NCI-H526 treated with DMSO at 0.1 percent for 48 hours (cell line): ENCODE measurements at places on chromosomes 16 and 17.
A peak's percentile ranks its signal among the peaks of the same experiment; 100 is the strongest.

DNA sequence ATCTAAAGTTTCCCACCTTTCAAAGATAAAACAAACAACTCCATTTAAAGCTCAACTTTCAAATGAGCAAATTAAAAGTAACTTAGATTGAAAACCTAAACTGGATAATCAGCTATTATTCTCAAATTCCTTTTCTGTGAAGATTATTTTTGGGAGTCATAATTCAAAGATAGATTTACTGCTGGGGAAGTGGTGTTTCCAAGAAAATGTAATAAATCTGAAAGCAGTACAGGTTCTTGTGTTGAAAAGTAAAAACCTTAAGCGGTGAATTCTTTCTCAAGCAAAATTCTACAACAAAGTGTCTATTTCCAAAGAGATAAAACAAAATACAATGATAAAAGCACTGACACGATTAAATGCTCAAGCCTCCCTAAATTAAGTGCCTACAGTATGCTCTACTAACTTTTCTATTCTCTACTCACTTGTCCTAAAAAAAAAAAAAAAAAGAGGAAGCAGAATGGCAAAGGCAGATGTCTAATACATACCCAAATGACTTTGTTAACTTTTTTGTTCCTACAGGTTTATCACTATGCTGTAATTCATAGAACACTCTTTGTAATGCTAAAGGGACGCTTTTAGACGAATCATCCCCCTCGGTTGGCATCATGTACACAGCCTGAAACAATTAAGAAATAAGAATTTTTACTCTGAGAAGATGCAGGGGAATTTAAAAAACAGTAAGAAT lies 34.5 kb downstream of the LITAFD start:
- no peak for DNase-seq

DNA sequence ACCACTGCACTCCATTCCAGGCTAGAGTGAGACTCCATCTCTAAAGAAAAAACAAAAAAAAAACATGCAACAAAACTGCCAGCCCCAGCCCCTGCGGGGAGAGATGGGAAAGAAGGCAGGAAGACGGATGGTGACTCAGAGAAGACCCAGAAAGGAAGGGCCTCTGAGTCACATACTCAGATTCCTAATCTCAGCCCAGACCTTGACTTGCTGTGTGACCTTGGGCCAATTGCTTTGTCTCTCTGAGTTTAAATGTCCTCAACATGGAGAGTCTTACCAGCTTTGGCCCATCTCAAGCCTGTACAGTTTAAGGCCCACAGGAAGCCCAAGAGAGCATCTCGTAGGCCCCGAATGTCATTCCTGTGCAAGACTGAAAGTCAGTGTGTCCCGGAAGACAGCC lies 86.5 kb upstream of the LHX1 start:
- DNase-seq: no peak

GRCh38 chr17:57464191-57464864 lies 208.0 kb downstream of the MSI2 start:
- DNase-seq: no peak

DNA sequence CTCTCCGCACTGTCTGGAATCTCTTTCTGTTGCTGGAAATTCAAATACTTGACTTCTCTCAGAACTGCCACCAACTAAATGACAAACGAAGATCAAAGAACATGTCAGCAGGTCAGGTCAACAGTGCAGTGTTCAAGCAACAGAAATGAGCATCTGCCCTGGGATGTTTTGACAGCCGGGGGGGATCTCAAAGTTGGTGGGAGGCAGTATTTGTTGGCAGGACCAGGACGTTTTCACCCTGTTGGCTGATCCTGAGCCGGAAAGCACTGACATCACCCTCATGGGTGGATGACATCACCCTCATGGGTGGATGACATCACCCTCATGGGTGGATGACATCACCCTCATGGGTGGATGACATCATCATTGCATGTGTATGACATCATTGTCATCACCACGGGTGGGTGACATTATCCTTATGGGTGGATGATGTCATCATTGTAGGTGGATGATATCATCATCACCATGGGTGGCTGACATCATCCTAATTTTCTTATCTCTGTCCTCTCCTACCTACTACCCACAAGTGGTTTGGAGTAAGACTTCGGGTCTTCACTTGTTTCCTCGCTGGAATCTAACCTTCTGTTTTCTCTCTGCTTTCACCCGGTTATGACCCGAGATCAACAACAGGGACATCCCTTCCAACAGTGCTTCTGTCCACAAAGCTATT lies 18.9 kb downstream of the DNAH17 start:
- no peak for DNase-seq

- no peak for DNase-seq
Observed at GRCh38 chr17:63292421-63292820, 153.7 kb downstream of the CYB561 start.

DNA sequence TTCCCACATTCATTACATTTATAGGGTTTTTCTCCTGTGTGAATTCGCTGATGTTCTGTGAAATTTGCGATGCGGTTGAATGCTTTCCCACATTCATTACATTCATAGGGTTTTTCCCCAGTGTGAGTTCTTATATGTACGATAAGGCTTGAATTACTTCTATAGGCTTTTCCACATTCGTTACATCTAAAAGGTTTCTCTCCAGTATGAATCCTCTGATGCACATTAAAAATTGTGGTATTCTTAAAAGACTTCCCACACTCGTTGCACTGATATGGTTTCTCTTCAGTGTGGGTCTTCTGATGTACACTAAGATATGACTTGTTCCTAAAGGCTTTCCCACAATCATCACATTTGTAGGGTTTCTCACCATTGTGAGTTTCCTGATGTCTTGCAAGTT lies 30.4 kb downstream of the ZNF624 start:
- no peak for DNase-seq

GRCh38 chr17:21530311-21530710 lies 154.2 kb downstream of the KCNJ12 start:
- DNase-seq: no peak

- DNase-seq: no peak
Observed at GRCh38 chr16:83004868-83005652, 378.3 kb downstream of the CDH13 start.

- DNase-seq: no peak
Observed at GRCh38 chr17:16923097-16923903, 48.6 kb downstream of the TNFRSF13B start.

- DNase-seq: no peak
Observed at GRCh38 chr16:31505483-31505882, 2.7 kb downstream of the RUSF1 start.

DNA sequence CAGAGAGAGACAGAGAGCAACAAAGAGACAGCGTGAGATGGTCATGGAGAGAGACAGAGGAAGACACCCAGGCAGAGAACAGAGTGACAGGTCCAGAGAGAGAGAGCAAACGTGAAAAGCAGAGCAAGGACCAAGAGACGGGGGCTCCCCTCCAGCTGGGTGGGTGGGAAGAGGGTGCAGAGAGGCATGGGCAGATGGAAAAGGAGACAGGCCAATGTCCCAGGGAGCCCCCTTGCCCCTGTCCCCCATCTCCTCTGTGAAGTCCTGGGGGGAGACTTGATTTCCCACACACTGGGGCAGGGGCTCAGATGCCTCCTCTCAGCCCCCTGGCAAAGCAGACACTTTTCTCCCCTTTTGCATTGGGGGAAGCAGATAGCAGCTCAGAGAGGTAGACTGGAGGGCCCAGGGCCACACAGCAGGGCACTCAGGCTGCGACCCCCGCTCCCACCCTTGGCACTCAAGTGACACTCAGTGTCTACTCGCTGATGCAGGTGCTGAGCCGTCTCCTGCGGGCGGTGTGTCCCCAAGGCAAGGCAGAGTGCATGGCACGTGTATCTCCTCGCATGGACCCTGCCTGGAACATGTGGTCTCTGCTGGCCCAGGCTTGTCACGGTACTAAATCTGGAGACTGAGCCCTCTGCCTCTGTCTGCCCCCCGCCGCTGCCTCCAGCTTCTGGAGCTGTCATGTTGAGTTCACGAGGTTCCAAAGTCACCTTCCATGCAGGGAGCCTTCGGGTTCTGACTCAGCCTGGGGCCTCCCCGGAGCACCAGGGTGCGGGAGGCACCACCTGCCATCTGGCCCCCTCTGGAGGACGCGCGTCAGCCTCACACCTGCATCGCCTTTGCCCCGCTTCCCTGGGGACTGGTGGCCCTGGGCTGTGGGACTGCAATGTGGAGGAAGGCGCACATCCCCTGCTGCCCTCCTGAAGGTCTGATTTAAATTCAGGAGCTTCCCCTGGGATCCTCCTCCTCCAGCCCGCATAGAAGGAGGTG lies 215.9 kb upstream of the GSE1 start:
- peak; percentile 10 for DNase-seq

- no peak for DNase-seq
Observed at GRCh38 chr17:9003355-9004131, 17.8 kb upstream of the NTN1 start.

DNA sequence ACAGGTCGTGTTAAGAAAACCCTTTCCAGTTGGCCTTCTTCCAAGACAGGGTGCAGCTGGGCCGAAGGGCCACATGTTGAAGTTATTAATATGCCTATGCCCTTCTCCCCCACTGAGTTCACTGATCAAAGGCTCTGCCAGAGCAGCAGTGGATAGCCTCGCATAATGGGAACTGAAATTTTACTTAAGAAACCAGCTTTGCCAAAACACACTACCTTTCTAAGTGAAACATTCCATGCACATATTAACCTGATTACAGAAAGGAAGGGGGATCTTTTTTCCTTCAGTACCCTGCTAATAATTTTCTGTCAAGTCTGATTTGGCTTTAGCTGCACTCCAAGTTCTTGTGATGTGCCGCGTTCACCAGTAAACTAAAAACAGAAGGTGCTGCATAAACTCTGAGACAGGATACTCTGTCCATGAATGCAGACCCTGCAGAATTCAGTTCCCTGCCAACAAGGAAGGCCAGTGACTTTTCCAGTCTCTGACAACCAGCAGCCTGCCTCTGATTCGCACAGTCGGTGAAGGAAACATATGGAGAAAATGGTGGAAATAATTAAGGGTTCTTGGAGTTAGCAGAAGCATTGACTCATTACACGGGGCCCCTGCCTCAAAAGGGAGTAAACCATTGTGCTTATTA lies 283.8 kb downstream of the ZFHX3 start:
- no peak for DNase-seq

DNA sequence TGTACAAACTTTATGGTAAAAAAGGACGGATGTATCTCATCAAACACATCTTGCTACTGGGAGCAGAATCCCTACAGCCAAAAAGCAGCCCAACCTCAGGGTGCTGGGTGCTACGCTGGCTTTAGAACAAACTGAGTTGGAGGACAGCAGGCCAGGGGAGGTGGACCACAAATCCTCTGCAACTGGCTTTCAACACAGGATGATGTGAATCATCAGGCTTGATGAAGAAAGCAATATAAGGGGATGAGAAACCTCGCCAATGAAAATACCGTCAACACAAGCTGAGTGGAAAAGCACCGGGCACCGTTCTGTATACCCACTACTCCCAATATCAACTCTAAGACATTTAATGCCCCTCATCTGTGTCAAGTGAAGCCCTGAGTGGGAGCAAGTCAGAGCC lies 14.3 kb downstream of the HBQ1 start:
- no peak for DNase-seq

DNA sequence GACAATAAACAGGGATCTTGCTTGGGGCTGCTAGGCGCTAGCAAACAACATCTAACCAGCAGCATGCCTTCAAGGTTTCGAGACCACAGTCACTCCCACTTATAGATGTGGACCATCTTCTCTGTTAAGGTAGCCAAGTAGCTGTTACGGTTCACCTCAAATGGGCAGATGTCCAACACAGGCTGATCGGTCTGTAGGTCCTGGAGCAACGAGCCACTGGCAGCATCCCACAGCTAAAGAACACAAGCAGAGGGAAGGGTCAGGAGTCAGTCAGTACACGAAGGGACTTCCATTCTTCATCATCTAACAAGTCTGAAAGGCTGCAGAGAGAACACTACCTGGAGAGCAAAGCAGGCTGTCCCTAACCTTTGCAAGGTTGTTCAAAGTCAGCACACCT lies 16.9 kb upstream of the GLG1 start:
- no peak for DNase-seq

GRCh38 chr16:70648606-70649005 lies 2.2 kb downstream of the IL34 start:
- DNase-seq: no peak

DNA sequence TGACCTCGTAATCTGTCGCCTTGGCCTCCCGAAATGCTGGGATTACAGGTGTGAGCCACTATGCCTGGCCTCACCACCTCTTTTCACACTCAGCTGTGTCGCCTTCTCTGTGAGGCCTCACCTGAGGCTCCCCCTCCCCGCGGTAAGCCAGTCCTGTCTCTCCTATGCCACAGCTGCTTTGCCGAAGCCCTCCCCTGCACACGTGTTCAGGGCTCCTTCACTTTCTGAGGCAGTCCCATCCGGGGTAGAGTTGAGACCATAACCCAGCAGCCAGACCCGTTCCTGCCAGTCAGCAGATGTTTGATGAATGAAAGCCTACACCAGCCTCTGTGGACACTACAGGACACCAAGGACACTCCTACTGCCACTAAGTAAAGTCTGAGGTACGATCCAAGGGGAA lies 10.6 kb downstream of the USP7 start:
- no peak for DNase-seq

GRCh38 chr16:8630255-8630953 lies 8.9 kb downstream of the METTL22 start:
- no peak for DNase-seq

DNA sequence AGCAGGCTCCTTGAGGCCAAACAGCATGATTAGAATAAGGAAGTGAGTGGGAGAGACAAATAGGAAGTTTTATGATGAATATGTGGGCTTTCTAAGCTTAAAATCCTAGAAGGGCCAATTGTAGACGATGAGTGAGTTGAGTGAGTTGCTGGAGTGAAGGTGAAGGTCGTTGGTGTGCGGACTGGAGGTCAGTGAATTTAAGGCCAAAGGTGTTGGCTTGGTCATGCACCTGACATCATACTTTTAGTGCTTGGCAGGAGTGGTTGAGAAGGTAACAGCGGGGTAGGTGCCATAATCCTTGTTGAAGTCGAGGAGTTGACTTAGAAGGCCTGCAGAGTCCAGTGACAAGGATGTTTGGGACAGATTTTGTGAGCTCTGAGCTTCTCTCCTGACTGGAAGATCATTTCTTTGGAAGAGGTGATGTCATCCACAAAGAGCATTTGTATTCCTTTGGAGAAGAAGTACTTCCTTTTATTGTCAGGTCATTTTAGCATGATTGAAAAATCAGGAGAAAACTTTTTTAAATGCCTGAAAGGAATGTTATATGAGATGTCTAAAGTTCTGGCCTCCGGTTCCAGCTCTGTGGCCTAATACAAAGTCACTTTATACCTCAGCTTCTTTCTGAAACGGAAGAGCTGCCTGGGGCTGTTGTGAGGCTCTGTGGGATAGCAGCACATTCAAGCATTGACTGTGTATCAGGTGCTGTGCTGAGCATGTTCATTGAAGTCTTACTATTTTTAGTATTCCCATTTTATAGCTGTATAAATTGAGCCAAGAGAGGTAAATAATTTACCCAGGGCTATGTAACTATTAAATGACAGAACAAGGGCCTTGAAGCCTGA lies 53.6 kb upstream of the TBX2 start:
- DNase-seq: no peak

DNA sequence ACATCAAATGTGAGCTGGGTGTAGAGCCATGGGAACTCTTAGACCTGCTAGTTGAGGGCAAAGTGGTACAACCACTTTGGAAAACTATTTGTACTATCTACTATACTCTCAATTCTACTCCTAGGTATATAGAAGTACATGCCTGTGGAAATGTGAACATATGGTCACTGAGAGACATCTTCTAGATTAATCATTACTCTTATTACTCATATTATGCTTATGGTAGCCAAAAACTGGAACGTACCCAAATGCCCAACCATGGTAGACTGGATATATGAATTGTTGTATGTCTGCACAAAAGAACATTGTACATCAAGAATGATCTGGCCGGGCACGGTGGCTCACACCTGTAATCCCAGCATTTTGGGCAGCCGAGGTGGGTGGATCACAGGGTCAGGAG lies 2.7 kb downstream of the WDR45B start:
- no peak for DNase-seq

GRCh38 chr17:17342242-17342945 lies 39.2 kb downstream of the NT5M start:
- no peak for DNase-seq
